ENCODE measurements at places on chromosomes 12 and 14.

GRCh38 chr12:60255044-60255443 lies 659.2 kb downstream of the SLC16A7 start:
- no peak for DNase-seq

GRCh38 chr12:75933101-75933500 lies 98.5 kb downstream of the PHLDA1 start:
- DNase-seq, result no peak

DNA sequence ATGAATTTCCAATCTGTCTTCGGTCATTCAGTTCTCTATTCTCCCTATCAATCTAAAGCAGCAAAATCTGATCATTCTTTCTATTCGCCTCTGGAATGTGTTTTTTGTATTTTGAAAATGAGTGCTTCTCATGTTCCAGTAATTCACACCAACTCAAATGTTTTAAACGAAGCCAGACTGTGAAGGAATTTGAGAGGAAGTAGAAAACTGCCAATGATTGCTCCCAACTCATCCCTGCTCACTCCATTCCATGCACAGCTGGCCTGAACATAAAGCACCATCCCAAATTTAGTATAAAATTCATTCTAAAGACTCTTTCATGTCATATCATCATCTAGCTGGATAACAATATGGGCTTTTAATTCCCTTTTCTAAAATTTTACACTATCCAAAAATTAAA lies 123.8 kb downstream of the DUSP6 start:
- no peak for DNase-seq

- no peak for DNase-seq
These were observed 887.0 kb downstream of the TMTC2 start for GRCh38 chr12:83573671-83574070.

- DNase-seq, result no peak
These were observed 270.6 kb upstream of the TBX3 start for GRCh38 chr12:114954511-114955055.

GRCh38 chr12:88036353-88036965 lies 7.3 kb upstream of the C12orf50 start:
- DNase-seq, result no peak

- DNase-seq, result no peak
These were observed 200.2 kb downstream of the CHST11 start for GRCh38 chr12:104656921-104657320.

- no peak for DNase-seq
These were observed 76.3 kb downstream of the PHLDA1 start for GRCh38 chr12:75955251-75955650.

DNA sequence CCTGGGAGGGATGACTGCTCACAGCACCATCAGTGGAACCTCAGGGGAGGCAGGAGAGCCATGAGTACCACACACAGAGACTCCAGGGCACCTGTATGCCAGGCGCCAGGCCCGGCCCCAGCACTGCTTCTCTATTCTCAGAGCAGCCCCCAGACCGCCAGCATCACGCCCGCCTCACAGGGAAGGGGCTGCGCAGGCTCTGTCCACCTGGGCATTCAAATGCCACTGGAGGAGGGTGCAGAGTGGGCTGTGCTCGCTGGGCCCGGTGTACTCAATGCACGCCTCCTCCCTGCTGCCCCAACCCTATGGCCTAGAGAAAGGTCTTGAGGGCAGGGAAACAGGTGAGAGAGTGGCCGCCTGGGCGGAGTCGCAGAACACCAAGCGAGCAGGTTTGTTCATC lies 43.6 kb downstream of the CCDC85C start:
- DNase-seq, result no peak

DNA sequence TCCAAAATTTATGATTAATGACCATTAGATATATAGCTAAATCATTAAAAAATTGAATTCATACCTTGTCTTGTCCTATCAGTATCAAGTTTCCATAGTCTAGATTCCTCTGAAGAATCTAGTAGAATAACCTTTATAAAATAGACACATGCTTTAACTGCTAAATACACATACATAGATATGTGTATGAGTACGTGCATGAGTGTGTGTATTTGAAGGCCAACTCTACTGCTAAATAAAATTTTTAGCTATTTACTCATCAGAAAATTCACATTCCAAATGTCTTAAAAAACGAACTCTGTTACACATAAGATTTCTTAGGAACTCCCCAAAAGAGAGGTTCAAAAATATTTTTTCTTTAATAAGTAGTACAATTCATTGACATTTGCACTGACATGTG lies 233.0 kb downstream of the SSPN start:
- DNase-seq, result no peak

DNA sequence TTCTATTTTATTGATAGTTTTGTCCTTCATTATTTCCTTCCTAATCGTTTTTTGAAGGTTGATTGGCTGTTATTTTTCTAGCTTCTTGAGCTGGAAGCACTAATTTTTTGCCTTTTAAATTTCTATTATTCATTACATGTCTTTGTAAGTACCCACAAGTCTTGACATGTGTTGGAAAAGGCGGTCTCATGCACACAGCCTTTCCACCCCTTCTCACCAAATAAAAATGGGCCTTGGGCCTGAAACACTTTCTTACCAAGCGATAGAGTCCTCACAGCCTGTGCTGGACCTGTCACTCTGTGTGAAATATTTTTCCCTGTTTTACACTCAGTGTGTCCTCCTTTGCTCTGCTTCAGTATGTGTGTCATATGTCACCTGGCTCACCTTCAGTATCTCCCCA lies 9.9 kb downstream of the ETNK1 start:
- no peak for DNase-seq

GRCh38 chr12:60335745-60336144 lies 739.9 kb downstream of the SLC16A7 start:
- DNase-seq, result no peak

GRCh38 chr14:101813171-101813759 lies 51.8 kb downstream of the PPP2R5C start:
- no peak for DNase-seq

DNA sequence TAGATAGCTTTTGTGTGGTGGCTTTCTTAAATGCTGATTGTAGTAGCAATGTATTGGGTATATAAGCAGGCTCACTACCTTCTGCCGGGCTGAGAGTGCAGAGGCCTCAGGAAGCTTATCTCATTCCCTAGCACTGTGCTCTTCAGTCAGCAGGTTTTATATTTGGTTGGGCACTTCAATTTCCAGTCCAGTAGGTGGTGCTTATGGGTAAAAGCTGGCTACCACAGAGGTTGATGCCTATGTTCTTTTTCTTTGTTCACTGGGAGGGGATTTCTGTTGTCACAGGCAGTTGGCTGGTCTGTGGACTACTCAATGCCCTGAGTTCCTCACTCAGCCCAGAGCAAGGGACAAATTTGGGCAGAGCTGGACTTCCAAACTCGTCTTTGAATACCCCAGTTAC lies 43.0 kb upstream of the GLIPR1 start:
- no peak for DNase-seq

DNA sequence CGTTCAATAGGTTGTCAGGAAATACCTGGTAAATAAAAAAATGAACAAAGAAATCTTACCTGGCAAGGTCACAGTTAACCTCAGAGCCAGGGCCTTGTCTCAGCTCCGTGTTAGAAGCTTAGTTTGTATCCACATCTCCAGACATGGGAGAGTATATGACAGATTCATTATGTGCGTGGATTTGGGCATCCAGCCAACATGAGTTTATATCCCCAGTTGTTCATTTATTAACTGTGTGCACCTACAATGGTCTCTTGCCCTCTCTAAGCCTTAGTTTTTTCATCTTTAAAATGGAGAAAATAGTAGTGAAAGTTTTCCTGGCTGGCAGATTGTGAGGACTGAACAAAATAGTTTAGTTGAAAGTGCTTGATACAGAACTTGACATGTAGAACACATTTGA lies 437.8 kb downstream of the NPAS3 start:
- no peak for DNase-seq

DNA sequence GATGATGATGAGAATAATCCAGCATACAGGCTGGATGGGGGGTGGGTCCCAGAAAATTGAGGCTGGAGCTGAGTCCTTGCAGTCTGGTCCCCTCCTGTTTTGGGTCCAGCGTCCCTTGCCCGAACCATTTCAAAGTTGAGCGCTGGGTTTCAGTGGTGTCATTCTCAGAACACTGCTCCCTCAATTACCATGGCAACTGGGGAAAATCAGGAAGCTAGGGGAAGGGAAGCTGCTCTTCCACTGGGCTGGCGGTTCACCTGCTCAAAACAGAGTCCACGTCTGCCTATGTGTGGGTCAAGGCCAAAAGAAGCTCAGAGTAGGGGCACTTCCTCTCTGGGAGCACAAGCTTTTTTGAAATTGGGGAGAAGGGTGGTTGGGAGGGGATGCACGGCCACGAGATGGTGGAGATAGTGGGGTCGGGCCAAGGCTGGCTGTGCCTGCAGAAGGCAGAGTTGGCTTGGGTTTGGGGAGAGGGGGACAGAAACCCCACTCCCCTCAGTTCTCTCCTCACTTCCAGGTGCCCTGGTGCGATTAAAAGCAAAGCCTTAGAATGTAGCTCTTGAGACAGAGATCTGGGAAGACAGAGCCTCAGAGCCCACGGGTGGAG lies 1.7 kb upstream of the NOS1 start:
- no peak for DNase-seq

- no peak for DNase-seq
These were observed 36.7 kb downstream of the TRMT5 start for GRCh38 chr14:60944204-60944603.

GRCh38 chr14:105877645-105878044 lies 351.3 kb downstream of the TMEM121 start:
- DNase-seq, result no peak

DNA sequence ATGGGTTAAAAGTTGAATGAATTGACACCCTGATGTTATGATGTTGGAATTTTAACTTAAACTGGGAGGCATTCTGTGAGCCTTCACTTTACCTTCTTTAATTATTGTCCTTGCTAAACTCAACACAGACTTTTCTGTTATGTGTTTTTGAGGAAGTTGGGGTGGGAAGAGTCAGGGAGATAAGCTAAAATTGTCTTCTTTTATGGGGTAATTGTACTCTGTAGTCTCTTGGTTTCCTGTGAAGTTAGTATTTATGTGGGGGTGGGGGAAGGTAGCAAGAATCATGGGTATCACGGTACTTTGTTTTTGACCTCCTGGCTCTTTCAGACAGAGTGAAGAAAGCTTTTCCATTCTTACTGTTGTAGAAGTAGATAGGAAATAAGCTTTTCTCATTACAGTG lies 32.9 kb downstream of the RAB21 start:
- no peak for DNase-seq

DNA sequence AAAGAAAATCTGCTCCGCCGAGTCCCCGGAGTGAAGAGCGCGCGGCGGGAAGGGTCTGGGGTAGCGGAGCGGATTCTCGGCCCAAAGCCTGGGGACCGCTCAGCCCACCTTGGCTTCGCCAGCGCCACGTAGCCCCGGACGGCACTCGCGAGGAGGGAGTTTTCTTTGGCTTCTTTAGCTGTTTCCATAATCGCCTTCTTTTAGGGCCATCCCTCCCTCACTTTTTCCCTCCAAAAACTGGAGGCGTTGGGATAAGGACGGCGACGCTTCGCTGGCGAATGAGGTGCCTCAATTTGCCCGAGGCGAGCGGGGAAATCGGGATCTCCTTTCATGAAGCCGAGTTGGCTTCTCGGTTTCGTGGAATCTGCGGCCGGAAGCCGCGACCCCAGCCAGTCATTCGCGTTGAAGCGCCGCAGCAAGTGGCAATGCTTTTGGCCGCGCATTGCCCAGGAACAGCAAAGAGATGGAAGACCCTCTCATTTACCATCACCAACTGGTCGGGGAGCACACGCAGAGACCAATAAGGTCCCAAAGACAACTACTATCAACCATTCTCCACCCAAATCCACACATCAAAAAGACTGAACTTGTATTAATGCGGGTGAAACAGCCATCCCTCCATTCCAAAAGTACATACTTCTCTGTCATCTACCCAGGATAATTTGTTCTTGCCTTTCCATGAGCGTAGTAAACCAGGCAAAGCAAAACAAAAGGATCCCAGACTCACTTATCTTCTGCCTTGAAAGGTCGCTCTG lies 8.4 kb upstream of the SIX1 start:
- no peak for DNase-seq

DNA sequence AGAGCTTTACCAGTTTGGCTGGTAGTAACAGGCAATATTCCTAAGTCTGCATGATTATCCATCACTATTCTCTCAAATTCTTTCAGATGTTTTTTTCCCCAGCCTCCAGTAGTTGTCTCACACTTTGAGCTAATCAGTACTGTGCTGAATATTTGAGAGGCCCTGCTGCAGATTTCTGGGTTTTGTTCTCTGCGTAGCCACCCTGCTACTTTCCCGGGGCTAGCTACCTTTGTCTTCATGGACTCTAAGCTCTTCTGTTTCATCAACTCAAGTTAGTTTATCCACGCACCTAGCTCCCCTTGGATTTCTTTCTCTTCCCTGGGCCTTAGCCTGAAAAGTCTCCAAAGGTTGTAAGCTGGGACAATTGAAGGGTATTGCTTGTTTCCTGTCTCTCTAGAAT lies 73.0 kb downstream of the FUT8 start:
- DNase-seq, result no peak

DNA sequence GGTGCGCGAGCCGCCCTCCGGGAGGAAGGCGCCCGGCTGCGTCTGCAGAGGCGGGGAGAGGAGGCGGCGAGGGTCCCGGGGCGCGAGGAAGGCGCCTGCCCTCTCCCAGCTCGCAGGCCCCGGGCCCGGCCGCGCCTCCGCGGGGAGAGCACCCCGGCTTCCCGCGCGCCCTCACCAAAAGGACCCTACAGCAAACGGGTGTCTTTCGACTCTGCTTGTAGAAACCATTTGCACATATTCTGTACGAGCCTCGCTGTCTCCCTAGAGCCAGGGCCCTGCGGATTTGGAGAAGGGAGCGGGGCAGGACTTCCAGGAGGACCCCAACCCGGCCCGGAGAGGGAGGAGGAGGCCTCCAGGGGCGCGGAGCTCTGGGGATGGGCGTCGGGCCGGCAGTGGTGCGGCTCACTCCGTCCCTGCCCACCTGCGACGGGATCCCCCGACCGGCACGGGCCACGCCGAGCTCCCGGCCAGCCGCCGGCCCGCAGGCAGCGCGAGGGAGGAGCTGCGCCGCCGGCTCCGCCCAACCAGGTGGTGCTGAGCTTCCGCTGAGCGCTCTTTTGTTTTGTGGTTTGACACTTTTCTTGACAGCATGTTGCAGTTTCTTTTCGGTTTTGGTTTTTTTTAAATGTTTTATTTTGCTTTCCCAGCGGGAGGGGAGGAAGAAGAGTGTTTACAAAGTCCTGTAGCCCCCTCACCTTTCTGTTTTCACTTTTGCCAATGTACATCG lies 103.3 kb upstream of the FKBP4 start:
- DNase-seq, result no peak

DNA sequence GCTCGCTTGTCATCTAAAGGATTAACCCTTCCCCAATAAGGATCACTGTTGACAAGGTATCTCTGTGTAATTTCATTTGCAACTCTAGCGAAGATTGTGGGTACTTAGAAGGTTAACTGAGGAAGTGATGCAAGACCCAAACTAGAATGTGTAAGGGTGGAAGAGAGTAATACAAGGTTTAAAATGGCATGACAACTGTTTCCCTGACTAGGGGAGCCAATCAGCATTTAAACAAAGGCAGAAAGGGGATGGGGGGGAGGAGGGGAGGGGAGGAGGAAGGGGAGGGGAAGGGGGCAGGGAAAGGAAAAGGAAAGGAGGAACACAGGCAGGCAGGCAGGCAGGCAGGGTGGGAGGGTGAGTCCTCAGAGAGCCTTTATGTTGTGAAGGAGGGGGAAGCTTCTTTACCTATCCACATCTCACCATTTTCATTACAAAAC lies 31.1 kb downstream of the NRDE2 start:
- no peak for DNase-seq

GRCh38 chr14:25056688-25057078 lies 6.7 kb upstream of the STXBP6 start:
- DNase-seq, result no peak

GRCh38 chr12:95185854-95186253 lies 31.4 kb downstream of the FGD6 start:
- DNase-seq, result no peak

GRCh38 chr12:3061059-3061458 lies 16.1 kb upstream of the TSPAN9 start:
- no peak for DNase-seq

GRCh38 chr14:104977008-104977680 lies 1.0 kb downstream of the AHNAK2 start:
- no peak for DNase-seq
